Activated CD4-positive, alpha-beta T cell treated with anti-CD3 and anti-CD28 coated beads for 48 hours (primary cell): ENCODE measurements at places on chromosomes 2 and 18.
A peak's percentile ranks its signal among the peaks of the same experiment; 100 is the strongest.

DNA sequence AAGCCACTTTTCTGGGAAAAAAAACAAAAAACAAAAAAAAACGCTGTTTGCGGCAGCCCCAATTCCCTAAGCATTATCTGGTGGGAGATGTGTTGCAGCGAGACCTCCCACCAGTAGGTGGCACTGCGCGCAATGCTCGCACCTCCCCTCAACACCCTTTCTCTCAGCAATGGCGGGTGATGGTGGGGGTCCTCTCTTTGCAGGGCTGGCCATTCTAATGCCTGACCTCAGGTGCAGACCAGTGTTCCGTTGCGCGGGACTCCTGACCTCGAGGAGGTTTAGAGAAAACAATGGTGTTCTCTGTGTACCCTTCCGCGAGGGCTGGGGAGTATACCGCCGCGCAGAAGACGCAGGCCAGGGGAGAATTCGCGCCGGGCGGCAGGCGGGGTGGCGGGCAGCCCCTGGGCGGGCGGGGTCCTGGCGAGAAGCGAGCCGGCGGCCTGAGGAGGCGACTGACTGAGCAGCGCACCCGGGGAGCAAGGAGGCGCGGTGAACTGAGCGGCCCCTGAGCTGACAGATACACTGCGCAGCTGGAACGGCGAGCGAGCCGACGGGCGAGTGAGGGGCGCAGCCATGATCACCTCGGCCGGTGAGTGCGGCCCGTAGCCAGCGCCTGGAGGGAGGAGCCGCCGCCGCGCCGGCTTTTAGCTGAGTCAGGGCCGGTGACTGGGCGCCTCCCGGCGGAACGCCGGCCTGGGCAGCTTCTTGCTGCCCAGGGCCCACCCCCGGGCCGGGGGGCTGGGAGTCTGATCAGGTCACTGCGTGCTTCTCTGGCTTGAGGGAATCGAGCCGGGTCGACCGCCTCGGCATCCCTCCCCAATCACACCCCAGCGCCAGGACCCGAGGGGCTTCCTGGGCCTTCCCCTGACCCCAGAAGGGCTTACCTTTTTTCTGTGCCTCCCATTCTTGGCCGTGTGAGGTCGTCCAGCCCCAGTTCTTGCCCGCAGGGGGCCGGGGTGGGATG lies at the start of gene PSMD1:
TSS of gene PSMD1 (plus strand) at position 415 of the 964 bp plus-strand sequence. CDS start at position 574, 159 bp downstream.
- peak; percentile 95 for DNase-seq

- DNase-seq: no peak
These were observed 79.2 kb downstream of the PTPRM start for GRCh38 chr18:7646174-7646886.

GRCh38 chr2:75002007-75002406 lies 43.6 kb downstream of the POLE4 start:
- DNase-seq: no peak

DNA sequence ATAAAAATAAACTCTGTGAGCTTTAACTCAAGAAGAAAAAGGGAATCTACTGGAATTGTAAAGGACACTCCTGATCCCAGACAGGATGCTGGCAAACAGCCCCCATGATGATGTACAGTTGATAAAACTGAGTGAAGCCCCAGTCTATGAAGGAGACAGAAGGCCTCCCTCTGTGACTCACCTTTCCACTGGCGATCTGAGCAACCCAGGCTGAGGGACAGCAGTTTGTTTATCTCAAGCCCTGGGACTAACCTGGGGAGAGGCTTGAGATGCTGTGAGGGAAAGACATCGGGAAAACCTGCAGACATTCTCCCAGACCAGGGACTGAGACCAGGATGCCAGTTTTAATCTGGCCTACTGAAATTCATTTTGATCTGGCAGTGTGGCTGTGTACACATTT lies 104.5 kb upstream of the CDH2 start:
- DNase-seq: no peak

DNA sequence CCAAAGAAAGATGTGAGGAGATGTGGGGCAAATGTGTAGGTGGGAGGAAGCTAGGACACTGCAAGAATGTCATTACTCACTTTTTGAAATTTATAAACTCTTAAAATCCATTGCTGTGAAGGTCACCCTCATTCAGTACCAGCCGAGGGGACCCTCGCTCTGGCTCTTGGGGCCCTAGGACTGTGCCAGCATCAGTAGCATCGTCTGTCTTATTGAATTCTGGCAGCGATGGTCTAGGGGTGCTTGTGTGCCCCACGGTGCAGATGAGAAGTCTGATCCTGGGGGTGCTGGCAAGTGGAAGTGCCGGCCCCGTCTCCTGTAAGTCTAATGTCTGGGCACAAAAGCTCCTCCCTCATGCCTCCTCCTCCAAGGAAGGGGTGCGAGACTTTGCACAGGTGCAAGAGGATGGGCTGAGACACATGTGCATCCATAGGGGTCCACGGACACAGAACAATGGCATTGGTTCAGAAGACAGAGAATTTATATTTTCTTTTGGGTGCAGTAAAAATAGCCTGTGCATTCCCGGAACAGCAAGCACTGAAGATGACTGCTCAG lies 266.7 kb upstream of the HDAC4 start:
- no peak for DNase-seq

GRCh38 chr2:236363711-236364277 lies 99.6 kb upstream of the ASB18 start:
- DNase-seq: no peak

DNA sequence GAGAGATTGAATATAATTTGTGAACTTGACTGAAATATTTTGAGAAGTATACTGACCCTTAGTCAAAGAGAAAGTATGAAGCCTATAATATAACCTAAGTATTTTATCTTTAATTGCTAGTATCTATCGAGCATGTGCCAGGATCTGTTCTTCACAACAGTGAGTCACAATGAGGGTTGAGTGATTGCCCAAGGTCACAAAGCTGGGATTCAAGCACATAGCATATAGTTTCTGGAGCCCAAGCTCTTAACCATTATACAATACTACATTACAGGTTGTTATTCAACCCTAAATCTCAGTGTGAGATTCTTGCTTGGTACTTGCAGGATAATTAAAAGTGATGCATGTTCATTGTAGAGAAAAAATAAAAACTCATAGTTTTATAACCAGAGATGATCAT lies 97.2 kb downstream of the RAB3GAP1 start:
- DNase-seq: no peak

GRCh38 chr2:96847586-96847985 lies 3.8 kb upstream of the ANKRD23 start:
- DNase-seq: no peak

DNA sequence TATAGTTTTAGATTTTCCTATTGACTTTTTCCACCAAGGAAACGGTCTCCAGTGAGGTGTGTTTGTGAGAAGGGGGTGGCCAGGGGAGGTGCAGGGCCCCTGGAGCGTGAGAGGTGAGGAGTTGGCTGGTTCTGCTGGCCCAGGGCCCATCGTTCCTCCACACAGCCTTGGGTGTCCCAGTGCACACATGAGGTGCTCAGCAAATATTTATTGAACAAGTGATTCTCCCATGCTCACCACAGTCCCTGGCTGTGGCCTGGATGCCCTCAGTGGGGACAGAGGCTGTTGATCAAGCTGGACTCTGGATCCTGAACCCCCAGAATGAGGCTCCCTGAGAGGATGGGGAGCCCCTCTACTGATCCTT lies 5.0 kb downstream of the HAAO start:
- DNase-seq: no peak

GRCh38 chr2:15911686-15912085 lies 28.7 kb upstream of the MYCN start:
- no peak for DNase-seq

GRCh38 chr2:8312221-8312620 lies 369.6 kb upstream of the ID2 start:
- DNase-seq: no peak

GRCh38 chr2:33616873-33617272 lies 17.8 kb upstream of the FAM98A start:
- no peak for DNase-seq

DNA sequence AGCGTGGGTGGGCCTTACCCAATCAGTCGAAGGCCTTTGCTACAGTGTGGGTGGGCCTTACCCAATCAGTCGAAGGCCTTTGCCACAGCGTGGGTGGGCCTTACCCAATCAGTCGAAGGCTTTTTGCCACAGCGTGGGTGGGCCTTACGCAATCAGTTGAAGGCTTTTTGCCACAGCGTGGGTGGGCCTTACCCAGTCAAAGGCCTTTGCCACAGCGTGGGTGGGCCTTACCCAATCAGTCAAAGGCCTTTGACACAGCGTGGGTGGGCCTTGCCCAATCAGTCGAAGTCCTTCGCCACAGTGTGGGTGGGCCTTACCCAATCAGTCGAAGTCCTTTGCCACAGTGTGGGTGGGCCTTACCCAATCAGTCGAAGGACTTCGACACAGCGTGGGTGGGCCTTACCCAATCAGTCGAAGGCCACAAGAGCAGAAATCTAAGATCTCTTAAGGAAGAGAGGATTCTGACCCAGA lies 16.3 kb upstream of the GAL3ST2 start:
- peak; percentile 21 for DNase-seq

DNA sequence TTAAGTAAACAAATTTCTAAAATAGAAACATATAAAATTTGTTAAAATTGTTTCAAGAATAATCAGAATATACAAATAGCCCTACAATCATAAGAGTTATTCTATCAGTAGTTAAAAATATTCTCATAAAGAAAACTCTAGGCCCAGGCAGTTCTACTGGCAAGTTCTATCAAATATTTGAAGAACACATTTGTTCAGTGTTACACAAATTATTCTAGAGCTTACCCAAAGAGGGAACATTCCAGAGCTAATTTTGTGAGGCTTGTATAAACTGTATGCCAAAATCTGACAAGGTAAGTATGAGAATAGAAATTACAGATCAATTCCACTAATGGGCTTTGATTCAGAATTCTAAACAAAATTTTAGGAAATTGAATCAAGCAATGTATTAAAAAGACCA lies 241.4 kb upstream of the FBXO11 start:
- DNase-seq: no peak

- peak; percentile 84 for DNase-seq
These were observed 3.8 kb downstream of the GALNT5 start for GRCh38 chr2:157261199-157261782.

DNA sequence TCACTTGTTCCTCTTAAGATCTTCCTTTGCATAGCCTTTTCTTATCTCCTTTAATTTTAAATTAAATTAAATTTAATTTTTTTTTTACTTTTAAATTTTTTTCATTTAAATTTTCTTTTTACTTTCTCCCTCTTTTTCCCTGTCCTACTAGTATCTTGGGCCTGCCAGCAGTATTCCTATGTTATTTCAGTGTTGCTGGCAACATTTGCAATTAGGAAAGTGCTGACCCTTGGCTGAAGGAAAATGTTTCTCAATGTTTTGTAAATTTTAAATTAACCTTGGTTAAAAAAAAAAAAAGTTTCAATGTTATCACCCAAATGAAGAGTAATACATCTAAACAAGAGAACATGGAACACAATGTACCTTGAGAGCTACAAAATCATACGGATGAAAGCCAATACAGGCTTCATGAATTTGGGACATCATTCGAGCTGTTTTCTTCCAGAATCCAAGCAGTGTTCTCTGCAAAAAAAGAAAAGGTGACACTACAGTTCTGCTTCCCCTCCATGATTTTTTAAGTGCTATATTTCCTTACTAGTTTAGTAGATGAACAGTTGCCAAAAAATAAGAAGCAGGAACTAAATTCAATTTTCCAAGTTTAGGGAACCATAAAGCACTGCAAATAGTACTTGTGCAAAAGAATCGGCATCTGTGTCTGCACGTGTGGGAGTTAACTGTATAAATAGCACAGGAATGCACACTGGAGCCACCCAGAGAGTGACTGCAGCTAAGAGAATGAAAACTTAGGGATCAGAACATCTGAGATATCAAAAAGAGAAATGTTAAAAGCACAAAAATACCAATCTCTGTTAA lies 55.8 kb downstream of the ICA1L start:
- DNase-seq: no peak

- DNase-seq: no peak
These were observed 77.8 kb downstream of the ANTXR1 start for GRCh38 chr2:69090820-69091219.

GRCh38 chr2:10897956-10898355 lies 13.8 kb upstream of the KCNF1 start:
- DNase-seq: no peak

DNA sequence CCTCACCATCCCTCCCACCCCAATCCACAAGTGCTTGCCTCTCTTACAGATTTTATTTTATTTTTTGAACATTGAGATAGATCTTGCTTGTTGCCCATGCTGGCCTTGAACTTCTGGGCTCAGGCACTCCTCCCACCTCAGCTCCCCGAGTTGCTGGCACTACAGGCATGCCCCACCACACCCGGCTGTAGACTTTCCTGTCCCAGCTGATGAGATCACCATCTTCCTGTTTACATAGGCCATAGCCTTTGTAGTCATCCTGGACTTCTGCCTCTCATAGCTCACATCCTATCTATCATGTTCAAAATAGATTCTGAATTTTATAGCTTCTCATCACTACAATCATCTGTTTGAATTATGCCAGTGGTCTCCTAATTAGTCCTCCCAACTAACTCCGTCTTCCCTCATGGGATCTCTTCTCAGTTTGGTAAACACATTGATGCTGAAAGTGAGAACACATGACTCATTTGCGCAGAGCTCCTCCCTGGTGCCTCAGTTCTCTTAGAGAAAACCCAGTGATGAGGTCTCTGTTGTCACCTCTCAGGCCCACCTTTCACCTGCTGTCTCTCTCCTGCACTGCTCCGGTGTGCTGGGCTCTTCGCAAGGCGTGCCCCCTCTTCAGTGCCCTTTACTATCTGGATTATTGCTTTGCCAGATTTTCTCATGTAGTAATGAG lies 243.0 kb downstream of the ZNF407 start:
- DNase-seq: no peak

- no peak for DNase-seq
These were observed 25.1 kb upstream of the ODC1 start for GRCh38 chr2:10473121-10473756.

- DNase-seq: no peak
These were observed 243.4 kb downstream of the LDLRAD4 start for GRCh38 chr18:13461936-13462335.

GRCh38 chr2:5617358-5617757 lies 74.8 kb upstream of the SOX11 start:
- DNase-seq: no peak

DNA sequence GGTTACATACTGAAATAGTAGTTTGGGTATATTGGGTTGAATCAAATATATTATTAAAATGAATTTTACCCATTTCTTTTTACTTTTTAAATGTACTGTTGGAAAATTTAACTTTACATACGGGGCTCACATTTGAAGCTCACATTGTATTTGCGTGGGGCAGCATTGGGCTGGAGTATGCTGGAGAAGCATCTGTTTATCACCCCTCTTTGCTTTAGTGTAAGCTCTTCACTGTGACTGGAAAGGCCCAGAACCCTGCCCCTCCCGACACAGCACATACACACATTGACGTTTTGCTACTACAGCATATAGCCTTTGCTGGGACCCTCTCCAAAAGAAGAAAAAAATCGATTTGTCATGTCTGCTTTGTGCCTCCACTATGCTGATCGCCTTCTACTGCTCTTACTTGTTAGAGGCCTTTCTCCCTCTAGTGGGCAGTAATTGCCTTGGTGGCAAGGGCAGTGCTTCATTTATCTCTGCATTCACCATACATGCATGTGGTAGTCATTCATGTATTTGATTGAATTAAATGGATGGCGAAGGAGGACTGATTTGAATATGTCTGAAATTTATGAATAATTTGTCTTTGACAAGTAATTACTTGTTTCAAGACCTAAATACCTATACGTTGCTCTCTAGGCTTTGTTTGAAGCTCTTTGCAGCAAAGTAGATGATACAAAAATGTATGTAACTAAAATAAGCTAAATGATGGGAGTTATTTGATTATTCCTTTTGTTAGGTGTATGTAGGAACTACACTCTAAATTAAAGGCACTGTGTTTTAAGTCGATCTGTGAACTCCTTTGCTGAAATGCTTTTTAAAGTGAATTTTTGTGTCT lies 37.4 kb downstream of the VAPA start:
- peak; percentile 30 for DNase-seq

- DNase-seq: no peak
These were observed 172.8 kb downstream of the GLI2 start for GRCh38 chr2:120908314-120908975.
